ENCODE measurements at places on chromosomes 13 and 19.

DNA sequence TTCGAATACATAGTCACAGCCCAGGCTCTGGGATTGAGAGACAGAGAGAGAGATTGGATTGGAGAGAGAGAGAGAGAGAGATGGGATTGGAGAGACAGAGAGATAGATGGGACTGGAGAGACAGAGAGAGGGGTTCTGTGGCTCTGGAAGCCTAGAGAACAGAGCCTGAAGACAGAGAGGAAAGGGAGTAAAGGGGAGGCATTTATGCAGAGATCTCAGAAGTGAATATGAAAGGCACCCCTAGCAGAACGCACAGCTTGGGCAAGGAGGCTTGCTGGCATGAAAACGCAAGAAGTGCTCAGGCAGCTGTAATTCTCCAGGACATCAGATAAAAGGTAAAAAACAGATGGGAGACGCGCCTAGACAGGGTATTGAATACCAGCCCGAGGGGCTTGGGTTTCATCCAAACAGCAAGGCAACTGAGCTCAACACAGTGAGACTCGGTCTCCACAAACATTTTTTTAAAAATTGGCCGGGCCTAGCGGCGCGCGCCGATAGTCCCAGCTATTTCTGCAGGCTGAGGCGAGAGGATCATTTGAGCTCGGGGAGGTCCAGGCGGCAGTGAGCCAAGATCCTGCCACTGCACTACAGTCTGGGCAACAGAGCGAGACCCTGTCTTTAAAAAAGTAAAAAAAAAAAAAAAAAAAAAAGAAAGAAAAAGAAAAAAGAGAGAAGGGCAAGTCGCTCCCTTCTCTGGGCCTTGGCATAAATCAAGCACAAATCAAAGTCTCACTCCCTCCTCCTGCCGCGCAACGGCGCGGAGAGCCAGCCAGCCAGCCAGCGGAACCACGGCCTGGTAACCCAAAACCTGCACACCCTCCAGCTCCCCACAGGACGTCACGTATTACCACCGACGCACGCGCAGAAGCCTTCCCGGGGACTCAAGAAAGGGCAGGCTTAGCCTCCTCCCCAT lies 774 bp upstream of the PPP2R1A start:
- DNase-seq = no peak

GRCh38 chr13:112955271-112955937 lies 13.6 kb upstream of the MCF2L start:
- DNase-seq = no peak

DNA sequence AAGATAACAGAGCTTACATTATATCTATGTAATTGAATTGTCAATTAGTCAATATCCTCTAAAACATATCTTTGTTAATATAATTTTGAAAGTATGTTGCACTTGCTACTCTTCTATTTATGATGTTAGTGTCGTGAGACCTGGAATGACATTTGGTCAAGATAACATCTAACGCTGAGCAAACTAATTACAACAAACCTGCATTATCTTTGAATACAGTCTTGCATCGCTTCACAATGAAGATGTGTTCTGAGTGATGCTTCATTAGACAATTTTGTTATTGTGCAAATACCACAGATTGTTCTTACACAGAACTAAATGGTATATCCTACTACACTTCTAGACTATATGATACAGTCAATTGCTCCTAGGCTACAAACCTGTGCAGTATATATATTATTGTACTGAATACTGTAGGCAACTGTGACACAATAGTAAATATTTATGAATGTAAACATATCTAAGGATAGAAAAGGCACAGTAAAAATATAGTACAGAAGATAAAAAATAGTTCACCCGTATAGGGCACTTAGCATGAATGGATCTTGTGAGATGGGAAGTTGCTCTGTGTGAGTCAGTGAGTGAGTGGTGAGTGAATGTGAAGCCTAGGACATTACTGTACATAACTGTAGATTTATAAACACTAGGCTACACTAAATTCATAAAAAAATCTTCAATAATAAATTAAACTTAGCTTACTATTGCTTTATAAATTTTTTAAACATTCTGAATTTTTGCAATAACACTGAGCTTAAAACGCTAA lies 1773.8 kb downstream of the PCDH9 start:
- no peak for DNase-seq

- DNase-seq = no peak
Observed at GRCh38 chr13:37488726-37489125, 109.8 kb downstream of the POSTN start.

GRCh38 chr13:74867460-74867859 lies 614.5 kb downstream of the TBC1D4 start:
- no peak for DNase-seq

DNA sequence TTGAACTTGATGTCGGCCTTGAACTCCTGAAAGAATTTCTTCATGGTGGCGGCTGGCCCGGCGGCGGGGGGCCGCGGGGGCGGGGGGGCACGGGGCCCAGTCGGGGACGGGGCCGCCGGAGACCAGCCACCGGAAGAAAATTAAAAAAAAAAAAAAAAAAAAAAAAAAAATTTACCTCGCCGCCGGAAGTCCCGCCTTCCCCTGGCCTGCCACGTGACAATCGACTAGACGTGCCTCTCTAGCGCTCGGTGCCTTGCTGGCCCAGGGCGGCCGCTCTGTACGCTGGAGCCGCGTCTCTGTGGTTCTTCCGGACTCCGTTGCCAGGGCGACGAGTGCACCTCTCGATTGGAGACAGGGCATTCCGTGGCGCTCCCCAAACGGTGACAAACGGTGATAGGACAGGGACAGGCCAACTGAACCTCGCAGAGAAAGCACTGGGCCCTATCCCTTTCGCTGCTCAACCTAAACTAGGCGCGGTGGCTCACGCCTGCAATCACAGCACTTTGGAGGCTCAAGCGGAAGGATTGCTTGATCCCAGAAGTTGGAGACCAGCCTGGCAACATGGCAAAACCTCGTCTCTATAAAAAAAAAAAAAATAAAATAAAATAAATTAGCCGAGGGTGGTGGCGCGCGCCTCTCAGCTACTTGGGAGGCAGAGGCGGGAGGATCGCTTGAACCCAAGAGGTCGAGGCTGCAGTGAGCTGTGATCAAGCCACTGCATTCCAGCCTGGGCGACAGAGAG lies at the start of gene UBXN6:
Gene UBXN6, minus strand, starts transcription at position 141 of the 742 bp plus-strand sequence. Its CDS starts 97 bp downstream, at position 44.
- DNase-seq = peak; percentile 94

DNA sequence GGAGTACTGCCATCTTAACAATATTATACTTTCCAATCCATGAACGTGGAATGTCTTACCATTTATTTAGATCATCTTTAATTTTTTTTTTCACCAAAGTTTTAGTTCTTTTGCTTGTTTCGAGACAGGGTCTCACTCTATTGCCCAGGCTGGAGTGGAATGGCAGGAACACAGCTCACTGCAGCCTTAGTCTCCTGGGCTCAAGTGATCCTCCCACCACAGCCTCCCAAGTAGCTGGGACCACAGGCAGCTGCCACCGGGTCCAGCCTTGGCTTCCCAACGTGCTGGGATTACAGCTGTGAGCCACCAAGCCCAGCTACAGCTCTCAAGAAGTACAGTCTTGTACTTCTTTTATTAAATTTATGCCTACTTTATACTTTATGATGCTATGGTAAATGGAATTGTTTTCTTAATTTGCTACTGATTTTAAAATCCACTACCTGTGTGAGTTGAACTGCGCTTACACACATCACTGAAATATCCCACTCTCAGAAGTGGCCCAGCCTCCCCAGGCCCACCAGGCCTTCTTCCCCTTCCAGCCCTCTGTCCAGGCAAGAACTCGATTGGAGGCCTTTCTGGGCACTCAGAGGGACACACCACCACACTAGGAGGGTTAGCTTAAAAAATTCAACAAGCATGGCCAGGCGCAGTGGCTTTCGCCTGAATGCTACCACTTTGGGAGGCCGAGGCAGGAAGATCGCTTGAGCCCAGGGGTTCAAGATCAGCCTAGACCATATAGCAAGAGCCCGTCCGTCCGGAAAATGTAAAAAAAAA lies 1.0 kb upstream of the PGLS start:
- DNase-seq = no peak

- DNase-seq = no peak
Observed at GRCh38 chr13:82477436-82477835, 1404.8 kb downstream of the SLITRK1 start.

DNA sequence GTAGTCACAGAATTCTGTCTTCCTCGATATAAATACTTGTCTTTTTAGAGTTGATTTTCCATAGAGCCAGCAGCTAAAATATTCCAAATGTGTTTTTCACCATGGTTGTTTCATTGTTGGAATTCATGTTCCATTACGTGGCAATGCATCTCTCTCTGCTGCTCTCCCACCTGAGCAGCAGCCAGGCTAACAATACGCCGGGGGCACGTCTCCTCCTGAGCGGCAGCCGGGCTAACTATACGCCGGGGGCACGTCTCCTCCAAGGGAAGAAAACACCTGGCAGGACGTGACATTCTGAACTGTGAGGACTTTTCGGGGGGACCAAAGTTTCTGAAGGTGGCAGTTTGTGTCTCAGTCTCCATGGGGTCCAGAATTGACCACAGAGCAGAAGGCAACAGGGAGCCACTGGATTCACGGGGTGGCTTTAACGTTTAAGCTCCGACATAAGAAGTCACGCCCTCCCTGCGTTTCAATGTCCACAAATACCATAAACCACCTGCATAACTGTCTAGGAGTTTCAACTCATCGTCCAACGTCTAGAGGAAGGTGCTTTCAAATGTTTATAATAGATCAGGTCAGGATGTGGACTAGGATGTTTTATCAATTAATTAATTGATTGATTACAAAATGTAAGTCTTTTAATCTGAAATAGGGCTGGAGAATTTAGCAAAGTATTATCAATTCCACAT lies 15.1 kb downstream of the PLPP2 start:
- DNase-seq = no peak

GRCh38 chr13:46403851-46404732 lies 17.0 kb upstream of the RUBCNL start:
- DNase-seq = no peak

GRCh38 chr19:45947926-45948325 lies 25.7 kb downstream of the NOVA2 start:
- DNase-seq = no peak

DNA sequence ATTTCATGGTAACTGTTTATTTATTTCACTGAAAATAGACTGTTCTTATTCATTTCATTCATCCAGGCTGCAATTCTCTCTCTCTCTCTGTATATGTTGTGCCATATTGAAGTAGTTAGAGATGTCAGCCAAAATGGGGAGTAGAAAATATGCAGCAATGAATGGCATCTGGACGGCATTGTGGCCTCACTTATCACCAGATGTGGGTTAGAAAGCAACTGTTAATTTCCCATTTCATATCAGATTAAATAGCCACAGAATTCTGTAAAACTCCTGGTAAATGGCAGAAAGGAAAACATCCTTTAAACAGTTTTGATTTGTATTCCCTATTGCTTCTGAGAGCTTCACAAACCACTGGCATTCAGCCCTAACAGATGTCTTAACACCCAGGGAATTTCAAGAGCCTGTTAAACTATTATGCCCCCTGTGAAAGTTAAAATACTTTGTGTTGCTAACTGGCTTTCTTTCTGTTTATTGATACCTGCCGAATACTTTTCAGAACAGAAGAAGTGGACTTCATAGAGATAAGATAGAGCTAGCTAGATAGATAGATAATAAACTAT lies 1763.3 kb upstream of the MIR17HG start:
- DNase-seq = no peak

DNA sequence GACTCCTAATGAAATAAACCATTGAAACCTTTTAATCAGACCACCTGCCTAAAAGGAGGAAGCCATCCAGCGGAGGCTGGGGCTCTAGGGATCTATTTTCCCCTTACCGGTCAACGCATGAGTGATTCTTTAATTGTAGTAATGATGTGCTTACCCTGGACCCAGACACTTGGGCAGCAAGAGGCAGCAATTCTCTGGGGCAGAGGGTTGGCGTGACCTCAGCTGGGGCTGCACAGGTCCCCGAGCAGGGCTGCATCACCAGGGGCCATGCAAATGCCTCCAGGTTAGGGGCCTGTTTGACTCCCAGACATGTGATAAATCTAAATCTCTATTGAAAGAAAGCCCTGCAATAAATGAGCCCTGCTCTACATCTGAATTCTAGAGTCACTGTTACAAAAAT lies 194.2 kb upstream of the TSHZ3 start:
- no peak for DNase-seq

- no peak for DNase-seq
Observed at GRCh38 chr13:88958821-88959220, 1287.7 kb downstream of the SLITRK5 start.

GRCh38 chr13:107347641-107348369 lies 779.9 kb upstream of the ARGLU1 start:
- no peak for DNase-seq

DNA sequence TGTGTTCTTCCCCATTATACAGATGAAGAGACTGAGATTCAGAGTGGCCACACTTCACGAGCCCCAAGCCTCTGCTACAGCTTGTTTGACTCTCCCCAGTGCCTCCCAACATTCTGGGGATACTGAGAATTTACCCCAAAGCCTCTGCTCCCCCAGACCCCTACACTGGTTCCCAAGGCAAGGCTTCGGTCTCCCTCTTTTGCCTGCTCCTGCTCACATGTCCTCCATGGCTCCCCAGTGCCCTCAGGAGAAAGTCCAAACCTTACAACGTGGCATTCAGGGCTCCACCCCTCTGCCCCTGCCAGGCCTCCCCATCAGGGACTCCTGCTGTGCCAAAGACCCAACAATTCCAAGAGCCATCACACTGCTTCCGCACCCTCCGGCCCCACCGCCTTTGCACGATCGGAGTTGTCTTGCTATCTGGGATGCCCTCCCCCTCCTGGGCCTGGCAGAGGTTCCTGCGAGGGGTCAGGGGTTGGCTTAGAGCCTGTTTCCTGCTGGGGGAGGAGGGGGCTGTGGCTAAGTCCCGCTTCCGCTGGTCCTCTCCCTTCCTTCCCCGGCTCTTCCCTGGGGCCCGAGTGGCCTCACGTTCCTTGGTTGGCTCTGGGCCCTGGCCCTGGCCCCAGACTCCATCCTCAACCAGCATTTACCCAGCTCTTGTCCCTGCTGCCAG lies 15.4 kb downstream of the GTPBP3 start:
- no peak for DNase-seq

DNA sequence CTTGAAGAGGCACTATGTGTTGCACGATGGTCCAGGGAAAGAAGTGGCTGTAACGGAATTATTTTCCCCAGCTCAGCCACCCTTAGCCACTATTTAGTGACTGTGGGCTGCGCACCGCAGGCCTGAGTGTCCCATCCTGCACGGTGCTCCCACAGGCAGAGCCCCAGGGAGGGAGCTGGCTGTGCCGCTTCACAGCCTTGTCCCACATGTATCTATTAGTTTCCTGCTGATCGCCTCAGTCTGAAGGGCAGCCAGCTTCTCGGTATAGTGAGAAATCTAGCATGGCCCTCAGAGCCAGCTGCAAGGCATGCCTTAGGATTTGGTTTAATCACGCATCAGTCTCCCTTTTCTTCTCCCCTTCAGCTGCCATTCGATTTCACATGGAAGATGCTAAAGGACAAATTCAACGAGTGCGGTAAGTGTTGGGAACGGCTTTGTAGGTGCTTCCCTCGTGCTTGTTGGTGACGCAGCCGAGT lies 15.7 kb downstream of the PRAM1 start:
- no peak for DNase-seq

- no peak for DNase-seq
Observed at GRCh38 chr19:32464279-32464678, 58.7 kb downstream of the DPY19L3 start.

- no peak for DNase-seq
Observed at GRCh38 chr19:34088292-34088691, 84.0 kb upstream of the LSM14A start.

GRCh38 chr13:114023716-114024602 lies 50.1 kb upstream of the C13orf46 start:
- no peak for DNase-seq

- DNase-seq = no peak
Observed at GRCh38 chr19:41452584-41453275, 9.8 kb downstream of the ERICH4 start.

- no peak for DNase-seq
Observed at GRCh38 chr13:28568286-28568685, 73.4 kb upstream of the FLT1 start.
